ENCODE measurements at places on chromosomes 3 and 15. TPM values are rescaled to one million over a fixed set of nuclear protein-coding genes. Genes with fewer than 3 reads are reported as not detected.
A peak's percentile ranks its signal among the peaks of the same experiment; 100 is the strongest.

The PROK2 gene
- not detected for total RNA-seq

The ZBBX gene
- total RNA-seq: not detected

The ALDH1A3 gene
- 7.2 TPM for total RNA-seq

The GATM gene
- total RNA-seq: 20.6 TPM

The TAGLN3 gene
- not detected for total RNA-seq

The SLC25A36 gene
- total RNA-seq: 128 TPM

DNA sequence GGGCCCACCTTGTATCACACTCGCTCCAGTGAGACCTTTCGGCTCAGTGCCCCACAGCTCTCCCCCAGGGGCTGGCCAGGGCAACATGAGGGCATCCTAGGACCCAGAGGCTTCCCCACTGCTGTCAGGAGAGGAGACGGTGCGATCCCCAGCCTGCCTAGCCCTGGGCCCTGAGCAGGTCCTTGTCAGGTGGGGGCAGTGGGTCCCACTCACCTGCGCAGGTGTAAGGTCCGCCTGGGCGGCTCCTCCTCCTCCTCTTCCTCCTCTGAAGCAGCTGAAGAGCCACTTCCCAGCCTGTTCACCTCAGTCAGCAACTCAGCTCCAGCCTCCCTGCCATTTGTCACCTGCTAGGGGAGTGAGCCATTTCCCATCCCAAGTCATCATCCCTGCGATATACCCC is 9.6 kb downstream of the KIF7 start:
- no peak for DNase-seq

GRCh38 chr3:197105786-197106185 is 76.2 kb upstream of the MELTF start:
- no peak for DNase-seq

DNA sequence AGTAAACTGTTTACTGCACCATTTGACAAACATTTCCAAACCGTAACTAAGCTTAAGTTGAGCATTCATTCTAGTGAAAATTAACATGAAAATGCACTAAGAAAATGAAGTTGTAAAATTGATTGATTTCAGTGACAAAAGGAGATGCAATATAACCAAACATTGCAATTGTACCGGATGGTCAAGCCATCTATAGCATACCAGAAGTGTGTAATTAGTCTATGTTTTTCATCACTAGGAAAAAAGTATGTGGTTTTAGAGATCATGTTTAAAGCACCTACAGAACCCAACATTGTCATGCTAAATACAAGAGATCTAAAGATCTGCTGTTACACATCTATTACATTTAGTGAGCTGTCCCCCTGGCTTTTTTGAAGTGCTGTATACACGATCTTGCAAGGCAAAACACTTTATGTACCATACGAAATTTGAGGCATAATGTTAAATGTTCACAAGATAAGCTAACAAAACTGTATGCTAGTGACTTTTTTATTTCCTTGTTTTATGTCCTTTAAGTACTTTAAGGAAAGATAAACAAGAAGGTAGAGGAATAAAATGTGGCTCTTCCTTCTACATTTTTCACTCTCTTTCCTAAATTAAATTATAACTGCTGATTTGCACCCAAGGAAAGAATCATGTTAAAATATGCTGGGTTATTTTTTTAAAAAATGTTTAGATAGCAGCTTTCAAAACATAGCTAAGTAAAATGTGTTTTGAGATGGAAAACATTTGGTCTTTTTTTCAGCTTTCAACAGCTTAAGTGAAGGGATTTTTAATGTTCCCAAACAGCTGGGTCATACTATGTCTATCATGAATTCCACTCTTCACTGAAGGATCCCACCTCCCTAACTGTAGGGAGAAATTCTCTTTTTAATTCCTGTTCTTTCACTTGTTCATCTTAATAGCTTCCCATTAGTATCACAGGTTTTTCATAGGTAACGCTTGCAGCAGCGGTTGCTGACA is 498.0 kb downstream of the MECOM start:
- no peak for DNase-seq

DNA sequence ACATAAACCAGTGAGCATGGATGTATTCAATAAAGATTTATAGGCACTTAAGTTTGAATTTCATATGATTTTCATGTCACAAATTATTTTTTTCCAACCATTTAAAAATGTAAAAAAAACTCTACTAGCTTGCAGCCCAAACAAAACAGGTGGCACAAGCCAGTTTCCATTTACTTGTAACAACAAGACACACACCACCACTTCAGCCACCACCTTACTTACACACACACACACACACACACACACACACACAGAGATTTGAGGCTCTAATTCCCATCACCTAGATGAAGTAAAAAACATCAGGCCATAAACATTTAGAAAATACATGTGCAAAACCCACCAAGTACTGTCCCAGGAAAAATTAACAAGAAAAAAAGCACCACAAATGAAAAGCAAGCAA is 25.3 kb downstream of the MYO9A start:
- DNase-seq: peak; percentile 66

- peak; percentile 71 for DNase-seq
Observed at GRCh38 chr15:40769274-40770146, at the start of gene C15orf62. TSS of gene C15orf62 (plus strand) at chr15:40769980. CDS start at chr15:40770496, 516 bp downstream.

GRCh38 chr3:74640211-74640610 is 25.8 kb upstream of the CNTN3 start:
- no peak for DNase-seq

- no peak for DNase-seq
Observed at GRCh38 chr3:182405759-182406158, 387.5 kb upstream of the ATP11B start.

DNA sequence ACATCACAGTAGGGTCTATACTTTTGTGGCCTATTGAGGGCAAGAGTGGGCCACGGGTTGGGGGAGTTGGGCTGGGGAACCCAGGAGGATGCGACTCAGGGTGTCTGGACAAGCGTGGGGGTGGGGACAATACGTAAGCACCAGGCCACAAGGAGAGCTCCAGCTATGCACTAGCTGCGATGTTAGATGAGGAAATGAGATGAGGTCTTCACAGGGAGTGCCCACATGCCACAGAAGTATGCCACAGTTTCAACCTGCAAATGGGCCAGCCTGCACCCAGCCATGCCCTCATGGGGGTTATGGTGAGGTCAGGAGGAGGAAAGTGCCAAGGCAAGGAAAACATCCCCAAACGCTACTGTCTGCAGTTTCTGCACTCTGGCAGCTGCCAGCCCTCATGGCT is 30.5 kb downstream of the CACNA2D2 start:
- DNase-seq: no peak

GRCh38 chr3:163863146-163863545 is 1215.2 kb downstream of the SI start:
- no peak for DNase-seq

DNA sequence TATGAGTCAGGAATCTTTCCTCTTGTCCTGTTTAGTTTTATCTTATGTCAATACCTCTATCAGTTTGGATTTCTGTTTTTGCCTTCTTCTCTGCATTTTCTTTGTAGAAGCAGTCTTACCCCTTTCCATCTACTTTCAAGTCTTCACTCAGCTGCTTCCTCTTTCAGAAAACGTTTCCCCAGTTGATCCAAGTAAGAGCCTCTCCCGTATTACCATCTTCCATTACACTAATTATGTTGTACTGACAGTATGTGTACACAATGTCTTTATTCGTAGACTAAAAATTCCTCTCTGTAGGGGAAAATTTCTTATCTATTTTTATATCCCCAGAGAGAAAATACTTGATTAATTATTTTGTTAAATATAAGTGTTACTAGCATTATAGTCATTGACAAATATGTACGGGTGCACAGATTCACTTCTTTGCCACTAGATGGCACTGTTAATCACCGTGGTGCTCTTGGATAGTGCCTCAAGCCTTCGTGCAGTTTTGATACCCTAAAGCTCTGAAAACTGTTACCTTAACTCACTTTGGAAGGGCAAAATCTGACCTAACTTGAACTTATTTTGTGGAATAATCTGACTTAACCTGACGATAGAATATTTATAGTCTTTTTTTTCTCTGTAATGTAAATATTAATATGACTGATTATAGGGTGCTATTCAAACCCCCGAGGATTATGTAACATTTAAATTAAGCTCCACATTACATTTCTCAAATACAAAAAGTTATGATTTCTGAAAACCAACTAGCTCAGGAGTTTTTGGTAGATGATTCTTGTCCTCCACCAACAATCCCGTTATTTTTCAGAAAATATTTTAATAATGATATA is 74.2 kb upstream of the POU1F1 start:
- peak; percentile 14 for DNase-seq

DNA sequence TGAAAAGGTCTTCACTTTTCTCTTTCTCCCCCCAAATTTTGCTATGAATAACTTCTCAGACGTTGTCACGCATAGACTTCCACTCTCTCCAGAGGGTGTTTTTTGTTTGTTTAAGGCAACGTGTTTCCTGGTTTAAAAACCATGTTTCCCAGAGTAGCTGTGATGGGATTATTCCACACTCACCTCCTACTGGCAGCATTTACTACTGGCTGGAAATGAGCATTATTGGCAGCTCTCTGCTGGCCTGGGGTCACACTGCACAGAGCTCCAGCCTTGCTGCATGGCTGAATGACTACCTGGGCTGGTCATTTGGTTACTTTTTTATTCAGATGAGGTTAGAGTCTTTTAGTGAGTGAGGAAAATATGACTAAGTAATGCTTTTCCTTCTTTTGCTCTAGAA is 65.2 kb downstream of the RARB start:
- no peak for DNase-seq

GRCh38 chr3:48715174-48715800 is 1.7 kb downstream of the IP6K2 start:
- no peak for DNase-seq

GRCh38 chr15:72845981-72846383 is 62.4 kb upstream of the ADPGK start:
- DNase-seq: no peak
